ENCODE measurements at places on chromosomes 12 and 14. TPM values are rescaled to one million over a fixed set of nuclear protein-coding genes. Genes with fewer than 3 reads are reported as not detected.

The MYL2 gene
- total RNA-seq: not detected

The RTL1 gene
- not detected for total RNA-seq

The GPR84 gene
- not detected for total RNA-seq

The APOF gene
- total RNA-seq: not detected

The ADAMTS20 gene
- 0.09 TPM for total RNA-seq

The DTX3 gene
- total RNA-seq: 22.0 TPM

DNA sequence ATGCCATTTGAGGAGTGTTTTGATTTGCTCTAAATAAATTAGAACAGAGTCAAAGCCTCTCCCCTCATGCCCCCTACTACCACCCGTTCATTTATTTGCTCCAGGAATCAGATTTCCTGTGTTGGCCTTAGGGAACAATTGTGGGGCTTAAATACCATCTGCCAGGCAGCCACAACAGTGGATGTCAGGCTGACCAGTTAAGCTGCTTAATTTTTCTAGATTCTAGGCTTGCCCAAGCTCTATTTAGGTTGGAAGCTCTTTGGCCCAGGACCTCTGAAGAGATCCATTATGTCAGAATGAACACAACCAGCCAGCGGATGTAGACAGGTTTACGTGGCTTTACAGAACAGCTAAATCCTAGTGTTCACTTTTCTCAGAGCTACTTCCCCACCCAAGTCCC is 1.0 kb upstream of the TIMELESS start:
- DNase-seq: no peak

DNA sequence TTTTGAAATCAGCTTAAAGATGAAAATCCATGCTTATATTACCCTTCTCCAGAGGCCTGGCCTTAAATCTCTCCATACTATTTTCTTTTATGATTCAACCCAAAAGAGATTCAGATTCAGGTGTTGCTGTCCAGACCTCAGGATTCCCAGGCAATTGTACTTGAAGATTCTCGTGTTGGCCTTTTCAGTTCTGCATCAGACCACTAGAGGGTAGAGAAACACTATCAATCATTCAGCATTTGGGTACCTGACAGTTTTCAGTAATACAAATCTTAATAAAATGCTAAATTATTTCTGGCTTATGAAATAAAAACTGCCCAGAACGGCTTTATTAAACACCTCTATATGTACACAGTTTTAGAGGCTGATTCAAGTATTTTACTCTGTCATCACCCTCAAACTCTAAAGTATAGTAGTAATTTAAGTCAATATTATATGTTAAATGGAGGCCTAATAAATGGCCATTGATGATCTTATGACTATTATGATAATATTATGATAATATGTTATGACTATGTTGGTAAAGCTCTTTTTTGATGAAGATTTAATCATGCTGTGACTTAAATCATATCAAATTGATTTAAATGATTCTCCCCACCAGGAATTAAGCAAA is 301.1 kb downstream of the DUSP6 start:
- DNase-seq: peak; percentile 74

GRCh38 chr14:30375296-30375892 is 183.6 kb upstream of the G2E3 start:
- peak; percentile 40 for DNase-seq

GRCh38 chr14:89139404-89140247 is 277.4 kb downstream of the FOXN3 start:
- DNase-seq: no peak

DNA sequence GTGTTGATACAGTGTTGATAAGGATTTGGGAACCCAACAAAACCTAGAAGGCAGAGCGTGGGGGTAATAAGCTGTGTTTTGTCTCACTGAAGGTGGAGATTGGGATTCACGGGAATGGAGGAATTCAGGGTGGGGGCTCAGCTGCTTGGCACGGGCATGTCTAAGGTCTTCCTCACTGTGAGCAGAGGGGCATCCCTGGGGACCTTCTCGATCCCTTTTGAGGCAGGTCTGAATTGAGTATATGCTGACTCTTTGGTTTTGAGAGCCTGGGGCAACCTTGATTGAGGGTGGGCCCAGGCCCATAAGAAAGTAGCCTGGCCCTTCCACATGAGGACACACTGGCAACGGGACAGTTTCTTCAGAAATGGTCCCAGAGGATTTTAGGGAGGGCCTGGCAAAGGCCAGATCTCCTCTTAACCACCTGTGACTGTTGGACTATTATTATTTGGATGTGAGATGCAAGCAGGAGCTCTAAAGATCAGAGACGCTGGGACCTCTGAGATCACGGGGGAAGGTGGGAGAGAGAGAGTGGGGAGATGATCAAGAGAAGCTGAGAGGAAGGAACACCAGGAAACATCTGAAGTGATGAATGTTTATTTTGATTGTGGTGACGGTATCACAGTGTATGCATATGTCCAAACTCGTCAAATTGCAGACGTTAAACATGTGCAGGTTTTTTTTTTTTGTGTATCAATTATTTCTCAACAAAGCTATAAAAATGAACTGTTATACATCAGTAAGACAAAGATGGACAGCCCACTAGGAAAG is 48.4 kb downstream of the SMIM41 start:
- DNase-seq: no peak

DNA sequence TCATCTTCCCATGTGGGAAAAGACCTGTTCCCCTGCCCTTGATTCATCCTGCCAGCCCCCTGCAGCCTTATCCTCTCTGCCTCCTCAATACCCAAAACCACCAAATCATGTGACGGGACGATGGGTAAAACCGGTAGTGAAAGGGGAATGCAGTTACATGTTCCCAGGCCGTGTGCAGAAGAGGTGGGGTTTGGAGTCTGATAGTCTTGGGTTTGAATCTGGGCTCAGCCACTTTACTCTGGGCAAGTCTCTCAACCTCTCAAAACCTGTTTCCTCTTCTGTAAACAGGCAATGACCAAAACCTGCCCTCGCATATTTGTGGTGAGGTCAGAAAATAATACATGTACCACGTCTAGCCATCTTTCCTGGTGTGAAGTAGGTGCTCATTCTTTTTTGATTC is 123.0 kb downstream of the PLXNC1 start:
- DNase-seq: no peak

- DNase-seq: no peak
Measured at GRCh38 chr14:59213368-59214315, 25.2 kb downstream of the DAAM1 start.

DNA sequence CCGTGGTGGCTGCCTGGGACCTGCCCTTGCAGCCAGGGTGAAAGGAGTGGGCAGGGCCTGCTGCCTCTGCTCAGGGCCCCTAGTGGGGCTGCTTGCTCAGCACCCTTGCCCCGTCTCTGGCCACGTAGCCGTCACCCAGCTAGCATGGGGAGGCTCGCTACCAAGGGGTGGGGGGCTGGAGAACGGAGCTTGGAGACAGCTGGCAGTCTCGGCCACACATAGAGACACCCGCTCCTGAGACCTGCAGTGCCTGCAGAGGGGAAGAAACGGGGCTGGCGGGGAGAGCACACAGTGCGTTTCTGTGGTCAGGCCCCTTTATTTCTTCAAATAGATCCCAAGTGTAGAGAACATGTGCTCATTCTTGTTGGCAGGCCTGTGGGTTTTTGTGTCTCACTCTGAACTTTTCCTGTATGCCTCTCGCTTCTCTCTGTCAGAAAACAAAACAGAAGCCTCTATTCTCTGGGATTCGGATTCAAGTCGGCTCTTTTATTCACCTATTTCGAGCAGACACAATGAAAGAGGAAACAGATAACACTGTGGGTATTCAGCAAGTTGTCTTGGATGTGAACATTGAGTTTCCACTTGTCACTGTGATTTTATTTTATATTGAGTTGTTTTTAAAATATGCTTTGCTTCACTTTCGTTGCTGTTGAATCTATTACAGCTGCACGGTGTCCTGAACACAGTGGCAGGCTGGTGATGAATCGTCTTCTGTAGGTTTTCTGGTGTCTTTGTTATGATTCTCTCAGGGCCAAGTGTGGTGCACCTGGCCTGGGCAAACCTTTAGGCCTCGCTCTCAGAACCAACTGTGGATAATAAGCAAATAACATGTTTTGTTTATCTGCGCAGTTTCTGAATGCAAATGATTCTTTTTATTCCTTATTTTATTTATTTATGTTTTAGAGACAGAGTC is 26.5 kb downstream of the PACS2 start:
- DNase-seq: no peak

- peak; percentile 79 for DNase-seq
Measured at GRCh38 chr14:74922752-74923401, at the start of gene RPS6KL1. RPS6KL1 (minus strand) TSS chr14:74923260; CDS start chr14:74921541, 1,719 bp downstream.

DNA sequence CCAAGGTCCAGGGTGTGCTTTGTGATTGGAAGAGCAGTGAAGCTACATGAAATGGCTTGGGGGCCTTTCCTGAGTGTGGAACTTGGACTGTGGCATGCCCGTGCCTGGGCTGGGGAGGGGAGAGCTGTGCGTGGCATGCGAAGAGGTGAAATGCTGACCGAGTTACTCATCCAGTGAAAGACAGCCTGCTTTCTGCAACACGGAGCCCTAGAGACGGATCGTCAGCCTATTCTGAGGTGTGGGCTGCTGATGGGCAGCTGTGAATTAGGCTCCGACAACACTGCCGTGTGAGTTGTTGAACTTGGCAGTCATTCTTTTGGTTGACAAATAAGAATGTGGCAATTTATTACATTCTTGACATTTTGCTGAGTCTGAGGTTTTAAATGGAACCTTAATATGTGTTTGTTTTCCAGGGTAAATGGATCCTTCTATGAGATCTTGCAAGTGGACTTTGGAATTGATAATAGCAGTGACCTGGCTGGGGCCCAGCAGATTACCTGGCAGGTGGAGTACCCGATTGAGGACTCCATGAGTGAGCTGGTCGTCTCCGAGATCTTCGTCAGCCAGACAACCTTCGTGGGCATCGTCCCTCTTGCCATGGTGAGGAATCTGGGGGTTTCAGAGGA is 453.9 kb downstream of the AACS start:
- DNase-seq: no peak

- no peak for DNase-seq
Measured at GRCh38 chr14:92154283-92154942, 32.6 kb downstream of the CPSF2 start.

GRCh38 chr12:5718680-5719079 is 226.4 kb downstream of the ANO2 start:
- no peak for DNase-seq

DNA sequence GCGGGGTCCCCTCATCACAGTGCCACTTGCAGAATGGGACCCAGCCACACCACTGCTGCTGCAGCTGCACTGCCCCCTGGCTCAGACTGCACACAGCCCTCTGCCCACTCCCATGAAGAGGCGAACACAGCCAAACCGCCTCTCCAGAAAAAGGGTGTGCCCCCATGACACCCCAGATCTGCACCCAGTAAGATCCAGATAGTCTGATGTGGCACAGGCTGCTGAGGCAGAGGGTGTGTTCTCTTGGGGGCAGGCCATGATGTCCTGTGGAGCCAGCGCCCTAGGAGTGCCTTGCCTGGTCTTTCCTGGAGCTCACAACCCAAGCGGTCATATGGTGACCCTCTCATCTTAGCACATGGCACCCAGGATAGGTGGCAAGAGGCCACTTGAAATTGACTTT is 44.4 kb downstream of the SLC8B1 start:
- DNase-seq: no peak

- DNase-seq: no peak
Measured at GRCh38 chr12:65858831-65859230, 34.5 kb downstream of the HMGA2 start.
